ENCODE measurements at places on chromosomes 12 and 14. TPM values are rescaled to one million over a fixed set of nuclear protein-coding genes. Genes with fewer than 3 reads are reported as not detected.

GRCh38 chr12:18054925-18055619, 34.9 kb downstream of the RERGL start:
- DNase-seq = no peak

DNA sequence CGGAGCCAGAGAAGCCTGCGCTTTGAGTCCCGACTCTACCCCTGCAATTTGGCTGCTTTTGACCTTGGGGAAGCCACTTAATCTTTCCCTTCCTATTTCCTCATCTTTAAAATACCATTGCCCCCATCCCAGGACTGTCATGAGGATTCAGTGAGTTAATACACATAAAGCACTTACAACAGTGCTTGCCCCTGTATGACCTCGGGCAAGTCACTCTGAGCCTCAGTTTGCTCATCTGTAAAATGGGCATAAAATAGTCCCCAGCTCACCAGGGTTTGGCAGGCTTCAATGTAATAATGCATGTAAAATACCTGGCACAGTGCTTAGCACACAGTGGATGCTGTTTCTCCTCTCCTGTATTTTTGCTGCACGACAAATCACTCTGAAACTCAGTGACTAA, 278.7 kb upstream of the PWP1 start:
- no peak for DNase-seq

DNA sequence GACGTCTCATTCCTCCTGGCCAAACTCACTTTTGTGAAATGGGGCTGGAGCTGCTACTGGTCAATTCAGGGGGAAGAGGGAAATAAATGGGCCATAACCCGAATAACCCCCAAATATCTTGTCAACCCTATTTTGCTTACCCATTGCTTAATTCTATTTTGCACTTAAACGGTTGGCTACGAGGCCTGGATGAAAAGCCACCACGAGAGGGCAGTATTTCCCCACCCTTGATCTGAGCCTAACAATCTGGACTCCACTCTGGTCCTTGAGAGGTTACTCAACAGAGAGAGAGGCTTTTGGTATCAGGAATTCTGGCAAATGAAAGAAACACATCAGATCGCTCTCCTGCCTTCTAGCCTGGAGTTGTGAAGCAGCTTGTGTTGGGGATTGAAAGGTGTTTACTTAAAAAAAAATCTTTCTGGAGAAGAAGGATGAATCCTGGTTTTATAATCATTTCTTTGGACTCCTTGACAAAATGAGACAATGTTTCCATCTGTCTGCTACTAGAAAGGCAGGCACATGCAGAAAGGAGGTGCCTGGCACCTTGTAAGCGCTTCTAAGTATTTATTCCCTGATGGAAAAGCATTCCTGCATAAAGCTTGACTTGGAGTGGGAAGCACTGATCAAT, 22.4 kb upstream of the FBXO21 start:
- DNase-seq = peak; percentile 17

GRCh38 chr14:100063314-100063941, 1.8 kb upstream of the EVL start:
- no peak for DNase-seq

GRCh38 chr14:79708426-79709388, 502.6 kb downstream of the DIO2 start:
- DNase-seq = no peak

DNA sequence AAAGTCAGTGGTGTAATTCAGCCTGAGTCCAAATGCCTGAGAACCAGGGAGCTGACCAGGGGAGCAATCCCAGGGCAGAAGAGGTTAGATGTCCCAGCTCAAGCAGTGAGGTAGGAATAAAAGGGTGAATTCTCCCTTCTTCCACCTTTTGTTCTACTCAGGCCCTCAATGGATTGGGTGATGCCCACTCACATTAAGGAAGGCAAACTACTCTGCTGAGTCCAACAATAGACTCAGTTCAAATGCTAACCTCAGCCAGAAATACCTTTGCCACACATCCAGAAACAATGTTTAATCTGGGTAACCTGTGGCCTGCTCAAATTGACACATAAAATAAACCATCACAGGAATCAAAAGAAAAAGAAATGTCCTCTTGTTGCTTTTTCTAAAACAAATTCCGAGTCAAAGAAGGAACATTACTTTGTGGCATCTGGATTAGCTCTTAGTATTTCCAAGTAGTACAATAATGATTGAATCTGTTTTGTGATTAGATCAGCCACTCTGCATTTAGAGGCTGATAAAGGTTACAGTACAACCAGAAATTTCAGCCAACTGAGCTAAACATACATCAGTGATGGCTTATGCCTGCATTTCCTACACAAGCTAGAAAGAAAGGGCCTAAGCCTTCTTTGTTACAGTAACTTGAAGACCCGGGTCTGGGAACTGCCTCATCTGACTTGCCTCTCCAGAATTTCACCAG, 43.6 kb upstream of the TRIM9 start:
- DNase-seq = no peak

DNA sequence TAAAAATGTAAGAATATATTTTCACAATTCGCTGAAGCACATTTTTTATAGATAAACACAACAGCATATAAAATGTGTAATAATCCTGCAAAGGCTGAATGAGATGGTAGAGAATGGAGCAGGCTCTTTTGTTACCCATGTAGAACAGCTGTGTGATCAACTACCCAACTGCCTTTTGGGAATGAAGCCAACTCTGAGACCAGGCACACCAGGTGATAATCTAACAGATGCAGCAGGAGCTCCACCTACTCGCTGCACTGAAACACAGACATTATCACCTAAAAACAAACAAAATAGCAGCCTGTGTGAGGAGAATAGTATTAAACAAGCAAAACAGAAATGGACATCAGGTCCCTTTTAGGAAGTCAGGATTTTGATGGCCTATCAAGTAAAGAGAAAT, 183.3 kb downstream of the CCDC59 start:
- no peak for DNase-seq

GRCh38 chr14:30657050-30657449, 34.9 kb downstream of the SCFD1 start:
- no peak for DNase-seq

GRCh38 chr12:124837958-124838803, 25.5 kb downstream of the SCARB1 start:
- DNase-seq = no peak

DNA sequence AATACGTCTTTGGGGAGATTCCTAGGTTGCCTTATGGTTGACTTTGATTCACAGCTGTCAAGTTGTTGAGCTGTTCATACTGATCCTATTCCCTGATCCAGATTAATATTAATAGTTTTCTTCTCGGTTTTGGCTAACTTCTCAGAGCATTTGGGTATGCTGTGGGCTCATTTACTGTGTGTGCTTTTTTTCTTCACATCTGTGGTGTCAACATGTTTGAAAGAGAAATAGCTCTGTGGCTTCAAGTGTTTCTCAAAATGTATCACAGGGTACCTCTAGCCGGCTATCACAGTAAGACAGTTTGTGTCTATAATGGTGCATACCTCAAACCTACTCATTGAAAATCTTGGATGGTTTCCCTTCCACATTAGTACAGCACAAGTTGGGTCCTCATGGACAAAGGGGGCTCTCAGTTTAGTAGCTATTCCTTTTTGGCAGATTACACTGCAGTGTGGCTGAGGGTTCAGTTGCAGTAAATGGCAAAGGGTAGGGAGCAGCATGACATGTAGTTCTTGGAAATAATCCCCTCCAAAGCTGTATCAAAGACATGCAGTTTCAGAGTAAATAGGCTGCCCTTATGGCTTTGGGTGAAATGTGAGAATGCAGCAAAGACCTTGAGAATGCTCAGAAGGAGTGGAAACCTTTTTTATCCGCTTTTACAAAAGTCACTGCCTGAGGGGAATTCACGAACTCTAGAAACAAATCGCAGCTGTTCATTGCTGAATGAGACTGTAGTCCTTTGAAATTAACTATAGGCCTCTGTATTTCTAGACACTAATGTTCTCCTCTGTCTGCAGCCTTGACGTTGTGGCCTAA, 102.4 kb upstream of the ATF1 start:
- DNase-seq = no peak

DNA sequence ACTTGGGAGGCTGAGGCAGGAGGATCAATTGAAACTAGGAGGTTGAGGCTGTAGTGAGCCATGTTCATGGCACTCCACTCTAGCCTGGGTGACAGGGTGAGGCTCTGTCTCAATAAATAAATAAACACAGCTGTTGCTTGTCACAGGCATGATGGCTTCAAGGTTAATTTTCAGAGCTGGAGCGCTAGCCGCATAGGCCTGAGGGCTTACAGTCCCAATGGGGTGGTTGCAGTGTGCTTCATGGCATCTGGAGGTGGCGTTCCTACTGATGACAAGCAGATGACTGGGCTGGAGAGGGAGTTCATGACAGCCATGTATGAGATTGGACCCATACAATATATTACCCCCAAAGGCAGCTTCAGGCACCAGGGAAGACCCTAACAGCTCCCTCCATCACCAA, 1.6 kb upstream of the FMNL3 start:
- no peak for DNase-seq

DNA sequence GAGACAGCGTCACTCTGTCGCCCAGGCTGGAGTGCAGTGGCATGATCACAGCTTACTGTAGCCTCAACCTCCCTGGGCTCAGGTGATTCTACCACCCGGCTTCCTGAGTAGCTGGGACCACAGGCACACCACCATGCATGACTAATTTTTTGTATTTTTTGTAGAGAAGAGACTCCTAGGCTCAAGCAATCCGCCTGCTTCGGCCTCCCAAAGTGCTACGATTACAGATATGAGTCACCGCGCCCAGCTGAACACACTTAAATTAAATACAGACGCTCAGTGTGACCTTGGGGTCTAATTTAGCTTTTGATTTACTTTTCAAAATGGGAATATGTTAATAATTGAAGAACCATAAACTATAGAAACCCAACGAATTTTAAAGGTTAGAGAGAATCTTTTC, 77.2 kb downstream of the C2CD5 start:
- no peak for DNase-seq

GRCh38 chr14:68250927-68251768, 431.6 kb downstream of the RAD51B start:
- DNase-seq = no peak

GRCh38 chr14:58969951-58970751, 218.3 kb upstream of the DAAM1 start:
- no peak for DNase-seq

DNA sequence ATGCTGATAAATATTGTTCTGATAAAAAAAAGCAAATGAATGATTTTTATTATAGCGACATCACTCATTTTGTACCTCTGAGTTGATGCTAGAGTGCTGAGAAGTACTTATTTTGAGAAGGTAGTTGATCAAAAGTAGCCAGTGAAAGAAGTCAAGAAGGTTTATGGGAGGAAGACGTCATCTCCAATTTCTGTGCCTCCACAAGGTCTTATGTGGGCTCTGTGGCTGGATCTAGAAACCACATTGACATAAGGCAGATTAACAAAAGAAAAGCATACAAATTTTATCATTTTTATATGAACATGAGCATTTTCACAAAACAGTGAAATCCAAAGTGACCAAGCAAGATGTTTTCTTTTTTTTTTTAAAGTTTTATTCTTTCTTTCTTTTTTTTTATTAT, 289.5 kb upstream of the FAR2 start:
- DNase-seq = no peak

DNA sequence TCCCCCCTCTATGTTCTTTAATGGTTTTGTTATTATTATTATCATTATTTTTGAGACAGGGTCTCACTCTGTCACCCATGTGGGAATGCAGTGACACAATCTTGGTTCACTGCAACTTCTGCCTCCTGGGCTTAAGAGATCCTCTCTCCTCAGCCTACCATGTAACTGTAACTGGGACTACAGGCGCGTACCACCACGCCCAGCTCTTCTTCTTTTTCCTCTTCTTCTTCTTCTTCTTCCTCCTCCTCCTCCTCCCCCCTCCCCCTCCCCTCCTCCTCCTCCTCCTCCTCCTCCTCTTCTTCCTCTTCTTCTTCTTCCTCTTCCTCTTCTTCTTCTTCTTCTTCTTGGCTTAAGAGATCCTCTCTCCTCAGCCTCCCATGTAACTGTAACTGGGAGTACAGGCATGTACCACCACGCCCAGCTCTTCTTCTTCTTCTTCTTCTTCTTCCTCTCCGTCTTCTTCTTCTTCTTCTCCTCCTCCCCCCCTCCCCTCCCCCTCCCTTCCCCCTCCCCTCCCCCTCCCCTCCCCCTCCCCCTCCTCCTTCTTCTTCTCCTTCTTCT, 5.4 kb upstream of the KRT7 start:
- no peak for DNase-seq

DNA sequence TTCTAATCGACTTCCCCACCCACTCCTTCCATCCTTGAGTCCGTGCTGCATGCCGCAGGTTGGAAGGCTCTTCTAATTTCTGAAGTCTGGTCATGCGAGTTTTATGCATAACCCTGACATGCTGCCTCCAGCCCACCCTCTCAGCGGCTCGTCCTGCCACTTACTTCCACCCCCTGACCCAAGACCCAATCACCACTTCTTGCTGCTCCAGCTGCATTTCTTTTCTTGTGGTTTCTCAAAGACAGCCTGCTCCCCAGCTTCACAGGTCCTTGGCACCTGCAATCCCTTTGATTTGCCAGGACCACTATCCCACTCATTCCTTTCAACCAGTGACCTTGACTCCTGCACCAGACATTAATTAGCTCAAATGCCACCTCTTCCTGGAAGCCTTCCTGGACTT, 486.7 kb downstream of the VRK1 start:
- DNase-seq = no peak

DNA sequence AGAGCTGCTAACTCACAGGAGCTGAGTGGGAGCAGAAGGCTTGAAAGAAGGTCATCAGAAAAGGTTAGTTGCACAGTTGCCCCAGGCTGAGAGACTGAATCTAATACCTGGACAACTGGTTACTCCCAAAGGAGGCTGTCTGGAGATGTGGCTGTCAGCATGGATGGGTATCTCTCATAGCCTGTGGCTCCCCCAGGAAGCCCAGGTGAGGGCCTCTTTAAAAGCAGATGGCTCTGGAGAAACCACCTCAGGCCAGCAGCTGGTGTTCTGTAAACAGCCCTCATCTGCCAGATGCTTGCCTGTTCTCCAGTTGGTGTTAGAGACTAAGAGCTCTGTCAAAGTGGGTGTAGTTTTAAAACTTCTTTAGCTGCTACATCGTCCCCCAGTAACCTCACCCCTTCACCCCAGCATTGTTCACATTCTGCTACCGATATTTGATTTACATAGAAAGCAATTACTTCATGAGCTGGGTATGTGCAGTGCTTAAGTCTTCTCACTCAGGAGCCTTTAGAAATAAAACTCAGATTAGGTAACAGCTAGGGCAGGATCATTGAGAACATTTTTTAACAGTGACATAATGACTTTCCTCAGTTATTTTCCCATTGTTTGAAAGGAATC, 25.8 kb downstream of the DACT1 start:
- no peak for DNase-seq

- no peak for DNase-seq
Observed at GRCh38 chr12:107512391-107512790, 173.2 kb upstream of the PWP1 start.

GRCh38 chr12:125314051-125314755, 249.0 kb downstream of the AACS start:
- no peak for DNase-seq

GRCh38 chr12:64938179-64938578, 113.7 kb downstream of the TBC1D30 start:
- DNase-seq = no peak

GRCh38 chr12:109170324-109170723, 53.9 kb downstream of the ACACB start:
- no peak for DNase-seq

- DNase-seq = no peak
Observed at GRCh38 chr12:123516216-123516780, 17.2 kb downstream of the RILPL1 start.

- DNase-seq = no peak
Observed at GRCh38 chr12:69575346-69575745, 9.9 kb upstream of the CCT2 start.

The MMP17 gene
- not detected for polyA plus RNA-seq

The FGD6 gene
- 0.36 TPM for polyA plus RNA-seq

The P2RX2 gene
- not detected for polyA plus RNA-seq

The PTGER2 gene
- polyA plus RNA-seq = 289 TPM

The PZP gene
- 0.28 TPM for polyA plus RNA-seq

The AQP5 gene
- polyA plus RNA-seq = not detected

The DCAF5 gene
- polyA plus RNA-seq = 91.7 TPM

The HSP90B1 gene
- 348 TPM for polyA plus RNA-seq

All from CD8-positive, alpha-beta memory T cell (primary cell).